ENCODE measurements at places on chromosomes 2 and 18. TPM values are rescaled to one million over a fixed set of nuclear protein-coding genes. Genes with fewer than 3 reads are reported as not detected.

GRCh38 chr18:75100832-75101630 is 107.9 kb downstream of the PTGR3 start:
- DNase-seq, result no peak
- peaks cover 1% of the 10 kb centered on the region for H3K27me3 ChIP-seq
- no peaks in the 10 kb centered on the region for H3K36me3 ChIP-seq
- no peak overlapping the region for H3K27ac ChIP-seq

DNA sequence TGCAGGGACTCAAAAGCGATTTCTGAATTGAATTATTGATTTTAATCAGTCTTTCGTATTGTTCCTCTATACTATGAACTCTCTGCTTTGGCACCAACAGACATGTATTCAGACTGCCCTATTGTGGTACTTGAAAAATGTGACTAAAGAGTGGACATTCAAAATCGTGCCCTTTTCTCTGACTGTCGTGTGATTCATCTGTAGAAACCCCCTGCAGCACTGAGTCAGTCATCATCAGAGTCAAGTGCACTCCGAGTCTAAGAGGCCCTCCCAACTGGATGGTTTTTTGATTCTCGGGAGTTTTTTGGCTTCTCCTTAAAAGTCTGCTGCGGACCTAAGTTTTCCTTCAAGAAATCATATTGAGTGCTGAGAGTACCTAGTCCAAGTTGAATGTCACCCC is 96.4 kb upstream of the FOSL2 start:
- peaks cover 22% of the 10 kb centered on the region for H3K4me1 ChIP-seq
- no peak for DNase-seq
- no peaks in the 10 kb centered on the region for H3K27me3 ChIP-seq
- H3K4me3 ChIP-seq, result no peak overlapping the region
- H3K27ac ChIP-seq, result no peak overlapping the region
- peaks cover 12% of the 10 kb centered on the region for H3K36me3 ChIP-seq

The TIGD1 gene
- 9.1 TPM for total RNA-seq

DNA sequence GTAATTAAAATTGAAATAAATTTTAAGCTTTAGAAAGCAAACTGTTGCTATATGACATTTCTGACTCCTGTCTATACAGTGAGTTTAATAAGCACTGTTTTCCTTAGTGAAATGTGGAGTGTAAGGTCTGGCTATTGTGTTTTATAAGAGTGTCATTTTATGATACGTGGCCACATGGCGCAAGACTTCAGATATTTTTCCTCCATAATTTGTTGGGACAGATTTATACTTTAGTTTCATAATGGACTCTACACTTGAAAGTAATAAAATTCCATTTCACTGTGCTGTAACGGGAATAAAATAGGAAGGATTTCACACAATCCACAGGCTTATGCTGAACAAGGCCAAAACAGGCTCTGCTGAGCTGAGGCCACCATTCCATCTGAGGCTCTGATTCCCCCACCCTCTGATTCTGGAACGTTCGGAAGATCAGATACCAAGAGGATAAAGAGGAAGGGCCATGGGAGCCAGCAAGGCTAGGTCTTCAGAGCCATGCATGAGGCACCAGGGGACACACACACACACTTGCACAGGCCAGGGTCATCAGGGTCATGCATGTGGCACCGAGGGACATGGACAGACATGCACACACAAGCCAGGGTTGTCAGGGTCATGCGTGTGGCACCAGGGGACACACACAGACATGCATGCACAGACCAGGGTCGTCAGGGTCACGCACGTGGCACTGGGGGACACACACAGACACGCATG is 35.6 kb downstream of the HDAC4 start:
- no peak overlapping the region for H3K4me3 ChIP-seq
- no peaks in the 10 kb centered on the region for H3K27me3 ChIP-seq
- peaks cover 12% of the 10 kb centered on the region for H3K36me3 ChIP-seq

GRCh38 chr2:176123411-176124109 is 1.0 kb downstream of the HOXD9 start:
- no peak overlapping the region for H3K4me3 ChIP-seq
- DNase-seq, result no peak
- H3K27me3 ChIP-seq, result peaks cover 77% of the 10 kb centered on the region
- peak overlapping the region; percentile 42 for H3K27ac ChIP-seq
- H3K36me3 ChIP-seq, result no peaks in the 10 kb centered on the region

DNA sequence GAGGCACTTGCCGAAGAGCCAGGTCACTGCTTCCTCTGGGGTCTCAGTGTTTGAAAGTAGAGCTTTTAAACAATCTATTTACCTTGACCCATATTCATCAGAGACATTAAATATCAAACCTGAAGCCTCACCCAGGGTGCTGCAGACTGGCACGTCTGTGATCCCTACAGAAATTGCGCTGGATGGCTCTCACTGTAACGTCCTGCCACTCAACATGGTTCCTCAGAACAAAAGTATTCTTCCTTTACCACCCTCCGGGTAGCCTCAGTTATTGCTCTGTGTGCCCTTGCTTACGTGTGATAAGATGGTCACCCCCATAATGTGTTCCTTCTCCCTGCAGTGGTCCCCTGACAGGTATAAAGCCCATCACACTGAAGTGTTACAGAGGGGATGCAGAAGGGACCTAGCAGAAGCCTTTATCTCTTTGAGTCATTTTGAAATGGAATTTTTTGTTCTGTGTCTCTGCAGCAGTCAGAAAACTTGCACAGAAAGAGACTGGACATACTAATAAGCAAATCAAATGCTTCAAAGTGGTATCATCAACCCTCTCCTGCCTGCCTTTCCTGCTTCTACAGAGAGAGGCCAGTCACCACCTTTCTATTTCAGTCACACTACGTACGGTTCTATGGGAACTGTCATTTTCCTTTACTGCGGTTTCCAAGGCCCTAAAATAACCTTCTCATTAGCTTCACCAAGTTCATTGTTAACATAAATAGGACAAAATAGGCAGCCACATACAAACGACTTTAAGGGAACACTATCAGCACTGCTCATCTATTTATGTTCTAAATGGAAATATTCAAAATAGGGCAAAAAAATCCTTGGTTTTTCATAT is 86.8 kb downstream of the METTL8 start:
- no peak overlapping the region for H3K4me3 ChIP-seq
- peak overlapping the region; percentile 35 for H3K27ac ChIP-seq
- peaks cover 27% of the 10 kb centered on the region for H3K4me1 ChIP-seq
- no peak for DNase-seq
- no peaks in the 10 kb centered on the region for H3K27me3 ChIP-seq

- H3K27ac ChIP-seq, result no peak overlapping the region
- H3K4me1 ChIP-seq, result no peaks in the 10 kb centered on the region
- no peak overlapping the region for H3K4me3 ChIP-seq
- no peaks in the 10 kb centered on the region for H3K27me3 ChIP-seq
- H3K36me3 ChIP-seq, result no peaks in the 10 kb centered on the region
- no peak for DNase-seq
Measured at GRCh38 chr2:4324531-4324930, 621.2 kb downstream of the DCDC2C start.

- H3K36me3 ChIP-seq, result no peaks in the 10 kb centered on the region
- DNase-seq, result no peak
- H3K4me1 ChIP-seq, result no peaks in the 10 kb centered on the region
- no peaks in the 10 kb centered on the region for H3K27me3 ChIP-seq
- H3K27ac ChIP-seq, result no peak overlapping the region
Measured at GRCh38 chr2:75241696-75242095, 42.4 kb upstream of the TACR1 start.

The TOGARAM2 gene
- total RNA-seq, result 4.0 TPM

DNA sequence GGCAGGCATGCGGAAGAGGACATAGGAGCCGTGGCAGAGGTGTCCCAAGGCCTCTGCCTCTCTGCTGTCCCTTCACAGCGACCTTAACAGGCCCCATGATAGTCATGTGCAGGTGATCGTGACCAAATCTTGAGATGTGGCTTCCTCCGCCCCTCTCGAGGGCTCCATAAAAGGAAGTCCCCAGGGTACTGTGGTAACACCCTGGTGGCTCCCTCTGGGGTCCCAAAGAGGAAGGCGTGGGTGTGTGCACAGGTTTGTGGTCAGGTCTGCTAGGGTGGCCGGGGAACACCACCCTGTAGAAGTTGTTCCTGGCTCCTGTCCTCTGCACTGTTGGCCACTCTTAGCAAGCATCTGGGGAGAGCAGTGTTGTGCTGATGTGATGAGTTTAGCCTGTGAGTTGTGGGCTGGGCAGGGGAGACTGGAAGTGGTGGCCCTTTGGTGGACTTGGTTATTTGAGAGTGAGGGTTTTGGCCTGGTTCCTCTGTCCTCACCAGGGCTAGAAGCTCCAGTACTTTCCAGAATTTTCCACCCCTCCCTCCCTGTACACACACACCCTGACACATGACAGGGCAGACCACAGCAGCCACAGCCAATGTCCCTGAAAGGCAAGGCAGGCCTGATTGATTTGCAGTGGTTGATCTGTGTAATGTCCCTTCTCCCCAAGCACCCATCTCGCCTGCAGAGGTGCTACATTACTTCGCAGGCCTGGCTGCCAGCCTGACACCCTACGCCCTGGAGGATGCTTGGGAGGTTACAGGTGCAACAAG is 68.9 kb upstream of the BOD1L2 start:
- DNase-seq, result peak; percentile 36
- peaks cover 33% of the 10 kb centered on the region for H3K4me1 ChIP-seq
- H3K4me3 ChIP-seq, result no peak overlapping the region
- H3K27ac ChIP-seq, result no peak overlapping the region

The LCT gene
- 0.53 TPM for total RNA-seq

- peak; percentile 85 for DNase-seq
- H3K4me3 ChIP-seq, result peak overlapping the region; percentile 40
- peak overlapping the region; percentile 99 for H3K27ac ChIP-seq
- H3K4me1 ChIP-seq, result peaks cover 81% of the 10 kb centered on the region
- no peaks in the 10 kb centered on the region for H3K27me3 ChIP-seq
Measured at GRCh38 chr2:234290671-234291070, 206.2 kb downstream of the ARL4C start.

DNA sequence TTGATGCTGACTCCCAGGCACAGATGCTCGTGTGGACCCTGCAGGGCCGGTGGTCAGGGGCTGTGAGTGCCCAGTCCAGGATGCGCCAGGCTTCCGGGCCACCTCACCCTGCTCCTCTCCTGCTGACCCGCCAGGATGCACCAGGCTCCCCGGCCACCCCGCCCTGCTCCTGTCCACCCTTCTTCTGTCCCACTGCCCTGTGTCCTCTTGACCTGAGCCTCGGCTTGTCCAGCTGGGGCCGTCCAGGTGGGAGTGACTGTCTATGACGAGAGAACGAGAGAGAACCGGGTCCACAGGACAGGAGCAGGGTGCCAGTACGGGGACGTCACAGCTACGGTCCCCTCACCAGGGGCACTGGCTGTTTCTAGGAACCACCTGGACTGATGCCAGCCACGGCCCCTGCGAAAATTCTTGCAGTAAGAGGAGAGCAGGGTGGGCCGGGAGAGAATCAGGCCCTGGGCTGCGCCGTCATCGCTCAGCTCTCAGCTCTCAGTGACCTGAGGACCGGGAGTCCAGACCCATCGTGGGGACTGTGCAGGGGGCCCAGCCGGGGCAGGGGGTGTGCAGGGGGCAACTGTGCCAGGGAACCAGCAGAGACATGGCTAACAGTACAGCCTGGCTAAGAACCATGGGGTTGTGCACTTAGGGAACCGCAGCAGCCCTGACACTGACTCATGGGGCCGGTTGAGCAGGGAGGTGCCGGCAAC is 12.9 kb upstream of the NFATC1 start:
- H3K4me1 ChIP-seq, result peaks cover 11% of the 10 kb centered on the region
- H3K4me3 ChIP-seq, result no peak overlapping the region
- no peak for DNase-seq
- H3K27me3 ChIP-seq, result peaks cover 2% of the 10 kb centered on the region
- peaks cover 9% of the 10 kb centered on the region for H3K36me3 ChIP-seq
